ENCODE measurements at places on chromosomes 6 and 20.

- DNase-seq = peak; percentile 71
Observed at GRCh38 chr6:10465629-10466499, 51.0 kb upstream of the TFAP2A start.

GRCh38 chr6:82259389-82259788 is 11.8 kb upstream of the IBTK start:
- peak; percentile 47 for DNase-seq

GRCh38 chr6:163756079-163756478 is 341.6 kb downstream of the QKI start:
- no peak for DNase-seq

GRCh38 chr6:105326216-105326615 is 76.7 kb downstream of the PREP start:
- DNase-seq = no peak

- DNase-seq = no peak
Observed at GRCh38 chr6:17881085-17881858, 106.2 kb downstream of the KIF13A start.

- DNase-seq = peak; percentile 75
Observed at GRCh38 chr6:13354331-13355042, 26.1 kb upstream of the TBC1D7 start.

DNA sequence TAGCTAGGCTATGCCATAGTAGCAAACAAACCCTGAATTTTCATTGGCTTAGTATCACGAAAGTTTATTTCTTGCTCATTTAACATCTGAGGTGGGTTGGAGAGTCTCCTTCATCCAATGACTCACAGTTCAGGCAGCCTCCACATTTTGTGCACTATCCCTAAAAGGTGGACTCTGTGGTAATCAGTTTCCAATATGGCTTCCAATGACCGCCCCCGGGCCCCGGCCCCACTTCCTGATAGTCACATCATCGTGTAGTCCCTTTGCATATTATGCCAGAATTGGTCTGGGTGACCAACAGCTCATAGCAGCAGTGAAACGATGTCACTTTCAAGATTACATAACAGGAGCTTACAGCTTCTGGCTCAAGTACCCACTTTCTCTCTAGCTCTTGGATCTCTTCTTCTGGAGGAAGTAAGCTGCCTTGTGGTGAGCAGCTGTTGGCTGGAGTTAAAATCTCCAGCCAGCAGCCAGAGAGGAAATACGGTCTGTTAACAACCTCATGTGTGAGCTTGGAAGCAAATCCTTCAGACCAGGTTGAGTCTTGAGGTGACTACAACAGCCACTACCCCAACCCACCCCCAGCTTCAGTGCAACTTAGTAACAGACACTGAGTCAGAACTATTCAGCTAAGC is 7.8 kb downstream of the HCRTR2 start:
- DNase-seq = peak; percentile 23

GRCh38 chr6:132858750-132859149 is 44.4 kb downstream of the RPS12 start:
- DNase-seq = no peak

DNA sequence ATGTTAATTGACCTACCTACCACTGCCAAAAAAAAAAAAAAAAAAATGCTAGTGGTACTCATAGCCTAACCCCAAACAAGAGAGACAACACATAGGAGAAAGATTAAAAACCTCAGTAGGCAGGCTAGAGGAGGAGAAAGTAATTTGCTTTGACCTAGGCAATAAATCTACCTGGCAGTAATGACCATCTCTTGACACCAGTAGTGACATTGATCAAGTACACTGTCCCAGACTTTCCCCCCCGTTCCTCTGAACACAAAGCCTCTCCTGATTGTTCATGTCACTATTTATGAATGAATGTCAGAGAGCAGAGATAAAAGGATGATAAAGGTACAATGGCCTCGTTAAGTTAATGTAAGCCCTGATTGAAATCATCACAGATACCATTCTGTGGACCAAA is 746.8 kb downstream of the CBLN4 start:
- DNase-seq = no peak

DNA sequence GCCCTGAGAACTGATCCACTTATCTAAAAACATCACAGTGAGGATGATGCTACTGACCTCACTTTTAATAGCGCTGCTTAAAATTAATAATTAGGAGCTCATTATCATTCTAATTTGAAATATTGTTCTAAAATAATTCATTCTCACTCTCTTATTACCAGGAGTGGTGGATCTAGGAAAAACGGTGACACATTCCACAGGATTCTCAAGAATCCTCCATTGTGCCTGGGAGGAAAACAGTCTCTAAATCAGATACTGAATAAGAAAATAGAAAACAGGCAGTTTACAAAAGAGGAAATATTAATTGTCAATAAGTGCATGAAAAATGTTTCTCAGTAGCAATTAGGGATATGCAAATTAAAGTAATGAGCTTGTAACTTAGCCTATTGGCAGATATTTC is 187.4 kb downstream of the TENT5A start:
- DNase-seq = no peak

DNA sequence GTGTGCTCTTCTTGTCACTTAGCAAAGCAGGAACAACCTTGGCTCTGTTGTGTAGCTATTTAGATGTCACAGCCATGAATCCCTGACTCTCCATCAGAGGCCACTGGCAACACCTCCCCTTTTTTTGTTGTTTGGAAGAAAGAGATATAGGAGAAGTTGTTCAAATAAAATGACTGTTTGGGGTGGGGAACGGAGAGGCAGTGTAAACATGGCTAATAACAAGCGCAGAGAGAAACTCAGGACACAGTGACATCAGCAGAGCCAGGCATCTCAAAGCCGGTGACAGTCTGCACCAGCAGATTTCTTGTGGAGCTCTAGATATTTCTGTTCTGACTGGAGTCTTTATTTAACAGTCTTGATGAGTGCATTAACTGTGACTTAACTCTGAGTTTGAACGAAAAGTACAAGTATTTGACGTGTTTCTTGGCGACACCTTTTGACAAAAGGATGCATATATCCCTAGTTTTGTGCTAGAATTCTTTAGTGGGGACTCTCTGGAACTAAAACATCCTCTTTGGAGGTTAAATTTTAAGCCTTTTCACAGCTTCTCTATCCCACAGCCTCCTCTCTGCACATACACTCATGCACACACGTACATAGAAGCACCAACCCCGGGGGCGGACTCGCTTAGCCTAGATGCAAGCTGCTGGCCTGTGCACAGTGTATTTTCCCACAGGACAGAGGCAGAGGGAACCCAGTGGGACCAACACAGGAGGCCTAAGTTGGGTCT is 53.8 kb downstream of the ADAT2 start:
- no peak for DNase-seq

GRCh38 chr6:12944001-12944400 is 227.4 kb downstream of the PHACTR1 start:
- no peak for DNase-seq

- DNase-seq = no peak
Observed at GRCh38 chr6:167745670-167746389, 80.9 kb upstream of the AFDN start.

DNA sequence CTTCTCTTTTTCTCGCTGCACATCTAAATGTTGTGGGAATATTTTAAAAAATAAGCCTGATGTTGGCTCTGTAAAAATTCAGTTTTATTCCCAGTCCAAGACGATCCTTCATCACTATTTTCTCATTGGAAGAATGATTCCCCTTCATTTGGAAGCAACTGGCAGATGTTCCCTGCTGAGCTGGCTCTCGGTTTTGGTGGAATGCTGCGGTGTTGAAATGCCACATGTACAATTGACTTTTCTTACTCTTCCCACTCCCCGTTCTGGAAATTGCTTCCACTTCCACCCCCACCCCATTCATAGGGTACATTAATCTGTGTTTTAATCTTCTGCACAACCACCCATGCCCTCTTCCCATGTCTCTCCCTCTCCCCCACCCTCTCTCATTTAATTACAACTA is 496.3 kb upstream of the MAP3K7 start:
- no peak for DNase-seq

- no peak for DNase-seq
Observed at GRCh38 chr20:37748015-37748414, 54.2 kb downstream of the CTNNBL1 start.

DNA sequence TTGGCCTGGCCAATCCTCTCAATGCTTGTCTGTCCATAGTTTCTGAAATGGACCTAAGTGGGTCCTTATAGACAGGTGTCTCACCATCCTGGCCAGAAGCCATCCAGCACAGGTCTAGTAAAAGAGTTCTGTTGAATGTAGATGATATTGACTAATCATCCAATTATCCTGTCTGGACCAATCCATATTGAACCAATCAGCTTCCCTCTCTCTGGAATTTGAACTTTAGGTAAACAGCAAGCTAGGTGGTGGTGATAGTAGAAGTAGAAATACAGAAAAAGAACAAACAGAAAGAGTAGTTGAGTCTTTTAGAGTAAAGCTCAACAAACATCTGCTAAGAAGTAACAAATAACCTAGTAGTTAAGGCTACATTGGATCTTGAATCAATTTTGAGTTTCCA is 9.5 kb upstream of the PNRC1 start:
- DNase-seq = no peak

GRCh38 chr6:167428664-167429333 is 103.9 kb downstream of the TTLL2 start:
- DNase-seq = no peak

DNA sequence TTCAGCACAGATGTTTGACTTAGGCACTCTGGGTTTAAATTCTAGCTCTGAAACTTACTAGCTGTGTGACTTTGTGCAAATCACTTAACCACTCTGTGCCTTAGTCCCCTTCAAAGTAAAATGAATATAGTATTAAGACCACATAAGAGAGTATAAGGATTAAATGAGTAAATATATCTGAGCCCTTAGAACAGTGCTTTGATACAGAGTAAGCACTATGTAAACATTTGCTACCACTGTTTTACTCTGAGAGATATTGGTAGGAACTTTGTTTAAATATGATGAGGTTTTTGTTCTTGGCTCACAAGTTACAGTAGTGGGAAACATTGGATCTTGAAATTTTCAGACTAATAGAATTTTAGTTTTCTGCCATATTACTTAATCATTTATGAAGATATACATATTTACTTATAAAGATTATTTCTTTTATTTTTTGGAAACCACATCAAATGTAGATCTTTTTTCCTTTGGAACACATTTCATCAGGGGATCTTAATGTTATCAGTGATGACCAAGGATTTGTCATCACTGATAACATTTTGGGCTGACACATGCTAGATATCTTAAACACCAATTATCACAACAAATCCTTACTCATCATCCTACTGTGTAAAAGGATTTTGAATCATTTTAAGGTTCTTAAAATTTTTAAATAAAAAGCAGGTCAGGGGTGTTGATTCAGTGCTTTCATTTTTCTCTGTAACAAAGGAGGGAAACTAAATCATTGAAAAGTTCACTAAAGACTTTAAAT is 226.2 kb downstream of the EYA4 start:
- DNase-seq = no peak

All from hematopoietic multipotent progenitor cell treated with erythropoietin and hydrocortisone succinate and interleukin-3 and kit ligand, for 6 days (in vitro differentiated cells).